ENCODE measurements at places on chromosomes 2 and 18.

GRCh38 chr2:83587309-83587708 lies 871.8 kb downstream of the SUCLG1 start:
- DNase-seq, result no peak

DNA sequence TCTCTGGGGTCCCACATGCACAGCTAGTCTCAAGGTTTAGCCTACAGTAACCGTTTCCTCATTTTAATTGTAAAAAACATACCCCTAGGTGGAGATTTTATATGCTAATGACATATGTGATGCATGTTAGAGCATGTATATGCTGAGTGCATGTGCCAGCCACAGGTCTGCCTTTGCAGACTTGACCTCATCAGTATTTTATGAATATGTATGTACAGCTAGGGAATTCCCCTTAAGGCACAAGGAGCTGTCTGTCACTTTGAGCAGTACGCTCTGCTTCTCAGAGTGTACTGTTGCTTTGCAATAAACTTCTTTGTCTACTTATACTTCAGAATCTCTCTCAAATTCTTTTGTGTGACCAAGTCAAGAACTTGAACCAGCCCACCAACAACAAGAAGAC lies 131.2 kb upstream of the ERBB4 start:
- DNase-seq, result no peak

DNA sequence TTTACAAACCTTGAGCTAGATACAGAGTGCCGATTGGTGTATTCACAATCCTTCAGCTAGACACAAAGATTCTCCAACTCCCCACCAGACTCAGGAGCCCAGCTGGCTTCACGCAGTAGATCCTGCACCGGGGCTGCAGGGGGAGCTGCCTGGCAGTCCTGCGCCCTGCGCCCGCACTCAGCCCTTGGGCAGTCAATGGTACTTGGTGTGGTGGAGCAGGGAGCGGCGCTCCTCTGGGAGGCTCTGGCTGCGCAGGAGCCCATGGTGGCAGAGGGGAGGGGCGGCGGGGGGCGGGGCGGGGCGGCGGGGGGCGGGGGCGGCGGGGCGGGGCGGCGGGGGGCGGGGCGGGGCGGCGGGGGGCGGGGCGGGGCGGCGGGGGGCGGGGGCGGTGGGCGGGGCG lies 923.4 kb downstream of the SOCS6 start:
- DNase-seq, result no peak

DNA sequence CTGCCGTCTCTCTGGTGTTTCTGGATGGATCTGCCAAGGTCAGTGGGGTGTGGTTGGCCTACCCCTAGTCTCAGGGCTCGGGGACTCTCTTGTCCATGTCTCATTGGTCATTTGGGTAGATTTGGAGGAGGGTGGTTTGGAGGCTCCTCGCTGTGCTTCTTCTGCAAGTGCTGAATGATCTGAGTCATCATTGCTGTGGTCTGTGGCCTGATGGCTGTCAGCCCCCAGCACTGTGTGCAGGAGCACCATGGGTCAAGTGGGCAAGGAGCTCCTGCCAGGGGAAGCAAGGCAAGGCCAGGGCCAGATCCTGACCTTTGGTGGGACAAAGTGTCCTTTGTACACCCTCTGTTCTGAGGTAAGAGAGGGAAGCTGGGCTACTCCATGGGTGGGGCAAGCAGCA lies 221.8 kb downstream of the FHOD3 start:
- DNase-seq, result no peak

DNA sequence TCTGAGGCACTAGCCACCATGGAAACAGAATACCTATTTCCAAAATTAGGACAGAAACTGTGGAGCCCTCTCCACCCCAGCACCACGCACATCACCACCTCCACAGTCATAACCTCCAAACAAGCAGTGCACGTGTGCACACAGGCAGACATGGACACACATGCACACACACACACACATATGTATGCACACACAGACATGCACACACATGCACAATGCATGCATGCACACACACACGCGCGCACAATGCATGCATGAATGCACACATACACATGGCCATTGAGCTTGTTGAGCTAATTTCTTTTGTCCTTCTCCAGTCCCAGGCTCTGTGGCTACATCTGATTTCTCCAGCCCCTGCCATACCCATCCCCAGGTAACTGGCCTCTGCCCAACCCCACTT lies 161.6 kb upstream of the EPB41L3 start:
- no peak for DNase-seq

GRCh38 chr2:137675584-137676327 lies 288.5 kb upstream of the HNMT start:
- no peak for DNase-seq

DNA sequence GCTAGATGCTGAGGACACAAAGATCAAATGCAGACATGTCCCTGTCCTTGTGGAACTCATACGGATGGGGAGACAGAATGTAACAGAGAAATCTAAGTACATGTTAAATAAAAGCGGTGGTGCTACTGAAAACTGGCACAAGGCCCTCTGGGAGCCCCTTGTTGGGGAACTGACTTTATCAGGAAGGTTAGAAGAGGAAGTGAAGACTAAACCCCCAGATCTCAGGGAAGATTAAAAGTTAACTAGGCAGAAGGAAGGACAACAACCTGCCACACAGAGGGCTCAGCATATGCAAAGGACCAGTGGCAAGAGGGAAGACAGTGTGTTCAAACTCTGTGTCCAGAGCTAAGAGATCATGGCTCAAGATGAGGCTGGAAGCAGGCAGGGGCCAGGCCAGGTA lies 4.8 kb downstream of the CACNB4 start:
- no peak for DNase-seq

DNA sequence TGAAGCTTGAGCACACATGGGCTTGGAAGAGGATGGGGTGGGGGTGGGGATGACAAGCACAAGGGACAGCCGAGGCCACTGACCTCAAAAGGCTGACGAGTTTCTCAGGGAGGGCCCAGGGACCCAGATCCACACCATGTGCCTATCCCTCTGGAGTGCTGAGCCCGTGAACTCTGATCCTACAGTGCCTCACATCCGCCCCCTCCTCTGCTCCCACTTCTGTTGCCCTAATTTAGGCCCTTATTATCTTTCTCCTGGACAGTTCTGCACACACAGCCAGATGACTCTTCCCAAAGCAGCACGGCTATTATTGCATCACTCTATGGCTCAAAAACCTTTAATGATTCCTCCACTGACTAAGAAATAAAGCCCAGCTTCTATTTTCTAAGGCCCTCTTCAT lies 24.8 kb downstream of the CYRIA start:
- no peak for DNase-seq

DNA sequence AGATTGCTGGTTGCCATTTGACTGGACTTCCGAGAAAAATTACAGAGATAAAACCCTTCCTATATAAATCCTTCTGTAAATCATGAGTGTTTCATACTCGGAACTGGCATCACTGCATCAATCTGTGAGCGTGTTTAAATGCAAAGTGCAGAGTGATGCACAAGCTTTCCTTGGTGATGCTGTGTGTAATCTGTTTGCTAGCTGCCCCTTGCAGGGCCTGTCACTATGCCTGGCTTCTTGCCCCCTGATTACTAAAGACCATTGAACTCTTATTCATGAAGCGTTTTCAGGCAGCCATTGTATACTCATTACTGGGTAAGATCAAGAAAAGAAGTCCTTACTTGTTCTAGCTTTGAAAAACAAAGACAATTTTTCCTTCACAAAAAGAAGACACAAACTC lies 266.9 kb upstream of the FANCL start:
- DNase-seq, result no peak

- DNase-seq, result no peak
Measured at GRCh38 chr18:25517881-25518715, 166.1 kb upstream of the ZNF521 start.

GRCh38 chr2:97953853-97954252 lies 41.9 kb downstream of the TMEM131 start:
- no peak for DNase-seq

DNA sequence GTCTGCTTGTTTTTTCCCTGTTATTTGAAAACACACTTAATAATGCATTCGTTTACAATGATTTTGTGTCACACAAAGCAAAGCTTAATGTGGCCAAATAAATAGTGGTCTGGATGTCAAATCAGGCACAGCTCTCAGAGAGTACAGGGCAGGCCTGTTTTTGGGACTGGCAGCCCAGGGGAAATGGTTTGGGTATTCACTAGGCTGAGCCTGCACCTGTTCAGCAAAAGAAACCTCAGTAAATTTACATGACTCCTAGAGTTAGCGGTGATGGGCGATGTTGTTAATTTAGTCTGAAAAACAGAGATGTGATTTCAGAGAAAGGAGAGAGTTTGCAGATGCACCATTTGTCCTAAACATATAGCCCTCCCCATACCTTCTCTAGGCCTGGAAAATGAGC lies 197.1 kb downstream of the ALK start:
- no peak for DNase-seq

GRCh38 chr2:182608181-182608845 lies 107.7 kb upstream of the DNAJC10 start:
- no peak for DNase-seq

GRCh38 chr2:54609647-54610046 lies 113.8 kb upstream of the EML6 start:
- DNase-seq, result no peak

- DNase-seq, result no peak
Measured at GRCh38 chr2:162731917-162732804, 106.4 kb downstream of the KCNH7 start.

- no peak for DNase-seq
Measured at GRCh38 chr2:64105670-64106461, 38.4 kb downstream of the PELI1 start.
